ENCODE measurements at places on chromosomes 1 and 21. TPM values are rescaled to one million over a fixed set of nuclear protein-coding genes. Genes with fewer than 3 reads are reported as not detected.

- no peak overlapping the region for H3K4me3 ChIP-seq
- DNase-seq = no peak
- H3K27me3 ChIP-seq = no peaks in the 10 kb centered on the region
Observed at GRCh38 chr21:30117631-30118030, 49.0 kb downstream of the CLDN17 start.

GRCh38 chr1:15016001-15016400 lies 137.5 kb upstream of the TMEM51 start:
- no peaks in the 10 kb centered on the region for H3K27me3 ChIP-seq
- H3K36me3 ChIP-seq = no peaks in the 10 kb centered on the region
- no peak overlapping the region for H3K27ac ChIP-seq
- H3K4me3 ChIP-seq = no peak overlapping the region
- H3K4me1 ChIP-seq = no peaks in the 10 kb centered on the region

The TTC13 gene
- total RNA-seq = 28.5 TPM

The NCF2 gene
- 4.3 TPM for total RNA-seq

The TRIM63 gene
- not detected for total RNA-seq

- no peak overlapping the region for H3K27ac ChIP-seq
- no peaks in the 10 kb centered on the region for H3K4me1 ChIP-seq
- no peaks in the 10 kb centered on the region for H3K36me3 ChIP-seq
Observed at GRCh38 chr1:22702296-22703085, 8.1 kb upstream of the EPHB2 start.

The LCE3D gene
- not detected for total RNA-seq

GRCh38 chr1:163842571-163842970 lies 520.8 kb downstream of the NUF2 start:
- H3K36me3 ChIP-seq = no peaks in the 10 kb centered on the region
- no peak overlapping the region for H3K4me3 ChIP-seq
- no peaks in the 10 kb centered on the region for H3K4me1 ChIP-seq
- H3K27me3 ChIP-seq = no peaks in the 10 kb centered on the region

The PIGM gene
- total RNA-seq = 10.0 TPM

The LHX8 gene
- total RNA-seq = 1.9 TPM

DNA sequence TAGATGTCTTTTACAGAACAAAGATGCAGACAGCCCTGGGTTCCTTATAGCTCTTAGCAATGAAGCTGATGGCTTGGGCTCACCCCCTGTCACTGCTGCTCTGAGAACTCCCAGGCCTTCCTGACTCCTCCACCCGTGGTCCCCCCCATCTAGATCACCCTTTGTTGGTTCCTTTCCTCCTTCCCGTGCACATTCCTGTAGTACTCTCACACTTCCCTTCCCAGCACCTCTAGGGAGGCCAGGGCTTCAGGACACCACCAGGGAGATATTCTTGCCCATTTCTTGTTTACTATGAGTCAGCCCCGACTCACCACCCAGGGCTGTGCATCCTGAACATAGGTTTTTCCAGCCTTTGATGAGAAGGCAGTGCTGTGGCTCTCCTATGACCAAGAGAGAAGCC lies 14.4 kb upstream of the NOS1AP start:
- DNase-seq = no peak
- H3K4me1 ChIP-seq = no peaks in the 10 kb centered on the region
- H3K4me3 ChIP-seq = no peak overlapping the region
- H3K36me3 ChIP-seq = no peaks in the 10 kb centered on the region

The RHOU gene
- 38.4 TPM for total RNA-seq

- no peaks in the 10 kb centered on the region for H3K4me1 ChIP-seq
- no peak overlapping the region for H3K4me3 ChIP-seq
- H3K36me3 ChIP-seq = no peaks in the 10 kb centered on the region
- H3K27ac ChIP-seq = no peak overlapping the region
- no peak for DNase-seq
- H3K27me3 ChIP-seq = no peaks in the 10 kb centered on the region
Observed at GRCh38 chr1:23196627-23197328, 20.5 kb downstream of the HTR1D start.

The CLIC6 gene
- total RNA-seq = 3.9 TPM

GRCh38 chr1:7948960-7949359 lies 8.3 kb upstream of the TNFRSF9 start:
- no peaks in the 10 kb centered on the region for H3K36me3 ChIP-seq
- no peaks in the 10 kb centered on the region for H3K27me3 ChIP-seq
- no peak overlapping the region for H3K27ac ChIP-seq
- DNase-seq = no peak

GRCh38 chr1:100626397-100626796 lies 88.5 kb downstream of the GPR88 start:
- H3K27me3 ChIP-seq = no peaks in the 10 kb centered on the region
- H3K4me3 ChIP-seq = no peak overlapping the region
- no peaks in the 10 kb centered on the region for H3K4me1 ChIP-seq
- H3K27ac ChIP-seq = no peak overlapping the region
- H3K36me3 ChIP-seq = no peaks in the 10 kb centered on the region

- H3K36me3 ChIP-seq = no peaks in the 10 kb centered on the region
- H3K4me1 ChIP-seq = no peaks in the 10 kb centered on the region
- H3K27ac ChIP-seq = peak overlapping the region; percentile 20
- H3K4me3 ChIP-seq = no peak overlapping the region
Observed at GRCh38 chr1:203199816-203200571, 13.5 kb upstream of the CHI3L1 start.

The SPRR2E gene
- total RNA-seq = not detected

The F13B gene
- total RNA-seq = not detected

DNA sequence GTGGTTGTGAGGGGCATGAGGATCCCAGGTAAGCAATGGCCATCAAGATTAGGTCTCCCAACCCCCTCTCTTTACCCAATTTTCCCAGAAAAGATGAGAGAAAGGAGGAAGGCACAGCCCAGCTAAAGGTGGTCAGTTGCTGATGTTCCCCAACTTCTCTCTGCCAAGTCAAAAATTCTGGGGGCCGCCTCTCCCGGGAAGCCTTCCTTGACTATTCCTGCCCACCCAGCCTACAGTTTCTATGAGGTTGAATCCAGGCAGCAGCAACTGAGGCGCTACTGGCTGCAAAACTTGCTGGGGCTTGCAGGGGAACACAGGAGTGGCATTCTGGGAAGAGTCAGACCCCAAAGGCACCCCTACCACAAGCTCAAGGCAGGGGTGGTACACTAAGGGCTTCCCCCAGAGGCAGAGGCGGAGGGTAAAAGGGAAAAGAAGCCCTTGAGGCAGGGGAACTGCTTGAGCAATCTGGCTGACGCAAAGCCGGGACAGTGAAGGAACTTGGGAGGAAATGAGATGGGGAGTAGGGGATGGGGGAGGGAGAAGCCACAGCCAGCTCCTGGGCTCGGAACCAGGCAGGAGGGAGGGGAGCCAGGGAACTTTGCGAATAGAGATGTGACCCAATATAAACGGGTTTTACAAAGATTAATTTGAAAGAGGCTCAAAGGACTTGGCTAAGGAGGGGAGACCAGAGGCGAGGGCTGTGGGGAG lies 31.2 kb downstream of the SDC3 start:
- peak; percentile 22 for DNase-seq
- H3K36me3 ChIP-seq = peaks cover 13% of the 10 kb centered on the region
- H3K27me3 ChIP-seq = no peaks in the 10 kb centered on the region

- no peaks in the 10 kb centered on the region for H3K27me3 ChIP-seq
- no peak overlapping the region for H3K27ac ChIP-seq
- peaks cover 27% of the 10 kb centered on the region for H3K4me1 ChIP-seq
- no peak overlapping the region for H3K4me3 ChIP-seq
- DNase-seq = no peak
Observed at GRCh38 chr1:226985839-226986463, 45.9 kb downstream of the COQ8A start.

The EFNA3 gene
- 2.3 TPM for total RNA-seq
